ENCODE measurements at places on chromosomes 13 and 19. TPM values are rescaled to one million over a fixed set of nuclear protein-coding genes. Genes with fewer than 3 reads are reported as not detected.

SLC6A16 gene
- 0.08 TPM for polyA plus RNA-seq

MAP3K10 gene
- 2.7 TPM for polyA plus RNA-seq

AMER2 gene
- polyA plus RNA-seq = not detected

SLC8A2 gene
- polyA plus RNA-seq = not detected

ZNF17 gene
- 6.8 TPM for polyA plus RNA-seq

PRKD2 gene
- 8.1 TPM for polyA plus RNA-seq

ZNF177 gene
- polyA plus RNA-seq = 1.0 TPM

EXOC3L2 gene
- not detected for polyA plus RNA-seq

RGL3 gene
- 0.90 TPM for polyA plus RNA-seq

GDF15 gene
- polyA plus RNA-seq = 24.3 TPM

FAM124A gene
- 3.2 TPM for polyA plus RNA-seq

SPACA4 gene
- polyA plus RNA-seq = not detected

UBL5 gene
- 1,038 TPM for polyA plus RNA-seq

- DNase-seq = no peak
Observed at GRCh38 chr19:35665604-35666003, 713 bp upstream of the UPK1A start.

DNA sequence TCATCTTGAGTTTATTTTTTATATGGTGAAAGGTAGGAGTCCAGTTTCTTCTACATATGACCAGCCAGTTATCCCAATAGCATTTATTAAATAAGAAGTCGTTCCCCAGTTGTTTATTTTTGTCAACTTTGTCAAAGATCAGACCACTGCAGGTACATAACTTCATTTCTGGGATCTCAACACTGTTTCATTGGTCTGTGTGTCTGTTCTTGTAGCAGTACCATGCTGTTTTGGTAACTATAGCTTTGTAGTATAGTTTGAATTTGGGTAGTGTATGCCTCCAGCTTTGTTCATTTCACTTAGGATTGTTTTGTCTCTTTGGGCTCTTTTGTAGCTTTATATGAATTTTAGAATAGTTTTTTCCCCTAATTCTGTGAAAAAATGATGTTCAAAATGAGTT, 340.4 kb upstream of the PCDH20 start:
- DNase-seq = no peak

GRCh38 chr19:21585281-21585890, 80.0 kb downstream of the ZNF429 start:
- DNase-seq = no peak

DNA sequence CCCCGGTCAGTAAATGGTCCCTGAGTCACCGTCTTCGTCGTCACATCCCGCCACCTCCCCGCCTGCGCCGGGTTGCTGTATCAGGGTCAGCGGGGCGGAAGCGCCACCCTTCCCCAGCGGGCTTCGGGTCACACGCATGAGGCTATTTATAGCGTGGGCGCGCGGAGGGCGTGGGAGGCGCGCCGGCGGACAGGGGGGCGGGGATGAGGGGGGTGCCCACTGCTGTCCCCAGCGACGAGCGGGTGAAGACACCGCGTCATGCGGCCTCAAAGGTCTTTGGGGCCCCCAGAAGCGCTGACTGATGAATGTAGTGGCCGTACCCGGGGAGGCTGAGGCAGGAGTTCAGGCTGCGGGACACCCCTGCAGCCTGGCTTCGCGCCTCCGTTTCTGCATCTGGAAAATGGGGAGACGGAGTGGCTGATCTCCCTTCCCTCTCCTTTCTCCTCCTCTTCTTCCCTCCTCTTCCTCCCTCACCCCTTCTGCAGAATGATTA, 7.9 kb downstream of the UNC13A start:
- DNase-seq = peak; percentile 36

GRCh38 chr13:111219280-111219679, 101.2 kb upstream of the TEX29 start:
- DNase-seq = peak; percentile 88

DNA sequence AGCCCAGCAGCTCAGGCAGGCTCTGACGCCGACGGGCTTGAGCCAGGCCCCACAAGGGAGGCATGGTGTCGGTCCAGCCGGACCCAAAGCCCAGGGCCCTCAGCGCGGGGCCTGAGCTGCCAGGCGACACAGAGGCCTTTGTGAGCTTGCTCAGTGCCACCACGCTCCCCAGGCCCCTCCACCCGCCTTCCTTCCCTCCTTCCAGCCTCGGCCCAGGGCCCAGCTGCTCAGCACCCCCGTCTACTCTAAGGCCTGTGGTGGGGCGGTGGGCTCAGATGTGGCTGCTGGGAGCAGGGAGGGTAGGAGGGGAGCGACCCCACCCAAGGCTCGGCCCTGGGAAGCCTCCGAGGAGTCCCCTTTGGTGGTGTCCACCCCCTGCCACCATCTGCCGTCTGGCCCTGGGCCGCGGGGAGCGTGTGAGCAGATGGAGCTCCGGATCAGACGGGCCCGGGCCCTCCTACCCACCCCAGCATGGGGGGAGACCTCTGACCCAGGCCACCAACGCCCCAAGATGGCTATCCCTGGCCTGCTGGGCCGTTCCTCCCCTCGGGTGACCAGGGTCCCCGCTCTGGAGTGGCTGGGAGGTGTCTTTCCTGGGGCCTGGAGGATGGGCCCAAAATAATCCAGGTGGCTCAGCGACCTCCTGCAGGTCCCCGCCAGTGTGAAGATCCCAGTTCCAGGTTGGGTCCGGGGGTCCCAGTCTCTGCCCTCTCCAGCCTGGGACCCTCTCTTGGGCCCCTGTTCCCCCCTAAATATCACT, 7.8 kb downstream of the ZBTB7A start:
- DNase-seq = no peak

DNA sequence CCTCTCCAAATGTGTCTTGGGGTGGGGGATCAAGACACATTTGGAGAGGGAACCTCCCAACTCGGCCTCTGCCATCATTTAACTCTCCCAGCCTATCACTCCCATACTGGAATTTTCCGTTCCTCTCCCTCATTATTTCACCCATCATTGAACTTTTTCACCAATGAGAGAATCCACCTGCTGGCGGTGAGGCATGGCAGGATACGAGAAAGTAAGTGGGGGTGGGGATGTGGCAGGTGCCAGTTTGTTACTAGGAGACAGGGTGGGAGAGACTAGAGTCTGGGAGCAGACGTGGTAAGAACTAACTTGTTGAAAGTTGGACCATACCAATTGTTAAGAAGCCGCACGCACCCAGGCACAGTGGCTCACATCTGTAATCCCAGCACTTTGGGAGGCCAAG, 6.9 kb downstream of the GIPR start:
- no peak for DNase-seq

DNA sequence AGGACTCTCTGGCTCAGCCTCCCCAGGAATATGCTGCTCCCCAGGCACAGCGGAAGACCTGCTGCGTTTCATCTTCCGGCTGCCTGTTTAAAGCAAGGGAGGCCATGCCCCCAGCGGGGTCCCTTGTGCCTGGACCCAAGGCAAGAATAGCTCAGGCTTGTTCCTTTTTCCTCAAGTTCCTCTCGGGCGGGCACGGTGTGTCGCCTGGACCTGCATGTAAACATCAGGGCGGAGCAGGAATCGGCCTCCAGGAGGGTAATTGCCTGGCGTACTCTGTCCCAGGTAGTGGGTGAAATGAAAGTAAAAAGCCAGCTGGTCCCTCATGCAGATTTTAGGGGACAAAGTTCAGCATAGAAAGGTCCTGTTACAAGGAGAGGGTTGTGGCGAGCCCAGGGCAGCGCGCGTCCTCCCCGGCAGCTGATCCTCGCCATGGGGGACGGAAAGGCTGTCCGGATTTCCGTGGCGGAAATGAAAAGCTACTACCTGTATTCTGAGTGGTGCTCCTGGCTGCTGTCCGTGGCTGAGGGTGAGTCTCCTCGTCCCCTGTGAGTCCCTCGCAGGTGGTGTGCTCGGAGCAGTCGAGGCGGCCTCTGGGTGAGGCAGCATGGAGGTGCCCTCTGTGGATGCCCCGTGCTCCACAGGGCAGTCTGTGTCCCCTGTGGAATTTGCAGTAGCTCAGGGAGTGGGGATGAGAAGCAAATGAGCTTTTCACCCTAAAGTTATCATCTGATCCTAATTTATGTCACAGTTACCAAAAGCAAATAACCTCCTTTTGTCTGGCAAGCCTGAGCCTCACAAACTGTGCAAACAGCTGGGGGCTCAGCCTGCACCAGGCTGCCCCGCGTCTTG, 16.2 kb downstream of the MCF2L start:
- no peak for DNase-seq

DNA sequence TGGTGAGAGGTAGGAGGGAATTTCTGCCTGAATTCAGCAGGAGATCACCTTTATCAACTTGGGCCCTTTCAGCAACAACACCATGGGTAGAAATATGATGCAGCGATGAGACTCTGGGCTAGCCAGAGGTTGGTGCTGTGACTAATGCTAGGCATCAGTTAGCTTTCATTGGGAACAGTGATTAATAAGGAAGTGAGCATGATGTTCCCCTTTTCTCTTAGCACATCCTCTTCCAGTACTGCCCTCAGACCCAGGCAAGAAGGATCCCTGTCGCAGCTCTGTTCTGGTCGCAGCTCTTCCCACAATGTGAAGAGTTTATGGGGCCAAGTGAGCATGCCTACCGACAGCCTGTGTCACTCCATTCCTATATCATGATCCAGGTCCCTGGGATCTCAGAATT, 100.5 kb downstream of the FLT1 start:
- no peak for DNase-seq

DNA sequence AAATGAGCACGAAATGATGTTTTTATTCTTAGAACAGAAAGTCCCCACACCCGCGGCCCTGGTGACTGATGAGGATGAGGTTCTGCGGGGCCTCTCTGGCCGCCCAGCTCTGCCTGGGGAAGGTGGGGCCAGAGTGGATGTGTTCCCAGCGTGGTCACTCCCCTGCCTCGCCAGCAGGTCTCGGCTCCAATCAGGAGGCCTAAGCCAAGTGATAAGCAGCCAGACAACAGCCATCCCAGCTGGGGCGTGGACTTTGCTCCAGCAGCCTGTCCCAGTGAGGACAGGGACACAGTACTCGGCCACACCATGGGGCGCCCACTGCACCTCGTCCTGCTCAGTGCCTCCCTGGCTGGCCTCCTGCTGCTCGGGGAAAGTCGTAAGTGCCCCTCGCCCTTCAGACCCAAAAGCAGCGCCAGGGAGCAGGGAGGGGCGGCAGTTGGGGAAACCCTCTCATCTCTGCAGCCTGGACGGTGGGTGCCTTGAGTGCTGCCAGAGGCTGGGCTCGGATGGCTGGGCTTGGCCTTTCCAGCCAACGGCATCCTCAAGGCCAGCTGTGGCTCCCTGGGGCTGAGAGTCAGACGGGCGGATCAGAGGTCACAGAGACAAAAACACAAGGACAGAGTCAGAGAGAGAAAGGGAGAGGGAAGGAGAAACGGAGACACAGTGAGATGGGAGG, at the start of gene F10:
Gene F10 (plus strand): TSS at position 250 of the 676 bp plus-strand sequence. CDS start 57 bp downstream, at position 307.
- DNase-seq = peak; percentile 21

- DNase-seq = peak; percentile 100
Observed at GRCh38 chr19:14529254-14530004, at the start of gene TECR. TECR (plus strand) TSS chr19:14529594; CDS start chr19:14529697, 103 bp downstream.

DNA sequence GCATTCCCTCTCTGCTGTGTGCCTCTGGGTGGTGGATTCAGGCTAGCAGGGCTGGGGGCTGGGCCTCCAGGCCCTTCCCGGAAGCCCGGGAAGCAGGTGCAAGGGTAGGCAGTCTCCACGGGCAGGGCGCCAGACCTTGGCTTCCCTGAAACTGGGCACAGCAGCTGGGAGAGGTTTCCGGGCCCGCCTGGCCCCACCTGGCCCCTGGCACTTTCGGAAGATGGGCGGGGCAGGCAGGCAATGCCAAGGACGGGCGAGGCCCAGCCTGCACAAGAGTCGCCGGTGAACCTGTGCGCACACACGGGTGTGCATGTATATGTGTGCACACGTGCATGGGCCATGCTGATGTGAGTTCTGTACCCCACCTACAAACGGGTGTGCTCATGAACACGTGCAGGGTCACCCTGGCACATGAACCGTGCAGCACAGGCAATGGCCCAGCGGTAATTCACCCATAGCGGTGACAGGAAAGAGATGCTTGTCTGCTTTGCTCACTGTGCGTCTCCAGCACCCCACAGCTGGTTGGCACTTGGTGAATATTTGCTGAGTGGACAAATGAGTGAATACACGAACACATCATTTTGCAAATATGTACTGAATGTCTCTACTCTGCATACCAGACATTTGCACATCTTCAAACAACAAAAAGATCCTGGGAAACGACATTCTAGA, 15.3 kb downstream of the GADD45B start:
- peak; percentile 92 for DNase-seq

- no peak for DNase-seq
Observed at GRCh38 chr19:10384580-10384979, 4.2 kb upstream of the TYK2 start.

DNA sequence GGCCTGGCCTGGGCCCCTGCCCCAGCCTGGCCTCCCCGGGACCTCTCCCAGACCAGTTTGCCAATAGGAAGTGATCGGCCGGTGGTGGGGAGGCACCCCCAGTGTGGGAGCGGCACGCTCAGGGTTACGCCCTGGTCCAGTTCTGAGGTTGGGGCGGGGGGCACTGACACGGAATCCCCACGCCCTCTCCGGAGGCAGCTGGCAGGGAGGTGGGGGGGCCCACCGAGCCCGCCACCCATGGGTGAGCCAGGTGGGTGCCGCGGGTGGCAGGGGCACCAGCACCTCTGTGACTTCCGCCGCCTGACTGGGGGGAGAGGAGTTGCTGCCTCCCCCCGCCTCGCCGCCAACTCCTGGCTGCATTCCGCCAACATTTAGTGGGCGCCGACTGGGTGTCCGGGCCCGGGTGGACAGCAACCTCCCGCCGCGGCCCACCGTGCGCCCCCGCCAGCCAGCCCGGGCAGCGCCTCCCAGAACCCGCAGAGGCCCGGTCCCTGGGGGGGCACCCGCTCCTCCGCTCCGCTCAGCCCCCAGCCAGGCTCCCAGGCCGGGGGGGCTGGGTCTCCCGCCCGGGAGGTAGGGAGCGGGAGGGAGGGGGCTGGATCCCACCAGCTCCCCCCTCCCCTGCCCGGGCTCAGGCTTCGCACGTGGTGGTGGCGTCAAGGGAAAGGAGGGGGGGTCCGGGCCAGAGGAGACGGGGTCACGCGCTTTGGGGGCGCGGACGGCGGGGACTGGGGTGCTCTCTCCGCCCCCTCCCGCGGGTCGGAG, 2.0 kb downstream of the ZBTB7A start:
- DNase-seq = peak; percentile 32

GRCh38 chr13:73521985-73522524, 463.2 kb downstream of the KLF5 start:
- peak; percentile 46 for DNase-seq

DNA sequence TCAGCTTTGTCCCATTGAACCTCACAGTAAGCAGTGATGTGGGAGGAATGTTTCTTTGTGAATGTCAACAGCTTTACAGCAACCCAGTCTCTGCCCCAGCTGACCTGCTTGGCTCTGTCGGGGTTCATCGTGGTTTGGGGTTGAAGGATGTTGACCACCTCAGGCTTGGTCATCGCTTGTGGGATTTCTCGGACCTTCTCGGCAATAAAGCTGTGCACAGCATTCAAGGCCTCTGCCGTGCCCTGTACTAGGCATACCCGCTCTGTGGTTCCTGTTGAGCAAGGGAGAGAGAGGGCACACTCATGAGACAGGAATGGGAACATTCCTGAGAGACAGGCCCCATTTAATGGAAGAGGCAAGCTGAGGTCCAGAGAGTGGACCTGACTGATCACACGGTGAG, 20.0 kb downstream of the NOVA2 start:
- DNase-seq = no peak

- DNase-seq = peak; percentile 92
Observed at GRCh38 chr13:98370806-98371515, 193.9 kb upstream of the RNF113B start.

GRCh38 chr13:91167706-91168385, 179.6 kb upstream of the MIR17HG start:
- peak; percentile 18 for DNase-seq

- DNase-seq = no peak
Observed at GRCh38 chr19:4359627-4360000, 16.3 kb downstream of the MPND start.

GRCh38 chr19:13794398-13794756, 866 bp upstream of the ZSWIM4 start:
- peak; percentile 96 for DNase-seq

- DNase-seq = peak; percentile 32
Observed at GRCh38 chr19:44653977-44654774, 10.5 kb downstream of the PVR start.
